ENCODE measurements at places on chromosomes 7 and 10.

GRCh38 chr10:27470885-27471284 is 33.2 kb upstream of the RAB18 start:
- no peak for DNase-seq

GRCh38 chr10:132876131-132876860 is 66.1 kb downstream of the CFAP46 start:
- no peak for DNase-seq

DNA sequence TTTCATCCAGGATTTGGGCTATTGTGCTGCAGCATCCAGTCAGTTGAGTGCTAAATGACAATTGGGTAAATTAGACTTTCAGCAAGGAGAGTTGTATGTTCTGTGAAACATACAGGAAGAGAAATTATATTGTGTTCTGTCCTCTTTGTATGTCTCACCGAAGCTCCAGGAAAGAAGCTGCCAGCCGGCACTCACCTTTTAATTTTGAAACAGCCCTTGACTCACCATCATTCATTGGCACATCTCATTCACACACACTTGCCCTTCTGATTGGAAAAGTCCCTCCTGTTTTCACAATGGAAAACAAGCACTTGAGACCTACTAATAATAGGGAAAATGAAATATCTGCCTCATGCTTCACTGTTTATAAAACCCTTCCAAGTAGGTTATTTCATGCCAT is 495.6 kb downstream of the RPS24 start:
- no peak for DNase-seq

DNA sequence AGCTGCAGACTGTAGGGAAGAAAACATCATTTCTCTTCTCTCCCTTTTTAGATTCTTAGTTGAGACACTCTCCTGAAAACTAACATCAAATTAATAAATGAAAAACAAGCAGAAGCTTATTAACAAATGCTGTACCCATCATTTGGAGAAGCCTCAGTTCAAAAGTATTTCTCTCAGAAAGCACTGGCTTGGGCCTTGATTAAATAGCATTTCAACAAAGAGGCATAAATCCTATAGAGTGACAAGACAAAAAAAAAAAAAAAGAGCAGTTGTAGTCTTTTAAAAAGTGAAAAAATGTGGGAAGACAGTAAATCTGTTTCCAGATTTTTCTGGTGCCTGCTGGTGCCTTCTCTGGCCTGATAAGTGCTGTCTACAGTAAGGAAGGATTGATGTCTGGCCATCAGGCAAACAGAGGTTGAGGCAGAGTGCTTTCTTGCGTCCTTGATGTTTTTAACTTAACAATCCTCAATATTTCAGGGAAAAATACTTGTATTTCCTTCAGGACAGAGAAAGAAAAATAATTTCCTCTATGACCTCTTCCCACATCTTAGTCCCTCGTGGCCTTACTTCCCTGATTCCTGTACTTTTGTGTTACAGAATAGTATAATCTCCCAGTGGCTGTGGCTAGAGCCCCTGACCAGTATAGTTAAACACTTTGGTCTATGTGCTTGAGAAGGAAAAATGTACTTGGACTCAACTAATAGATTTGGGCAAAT is 300.5 kb downstream of the HGF start:
- DNase-seq: no peak

DNA sequence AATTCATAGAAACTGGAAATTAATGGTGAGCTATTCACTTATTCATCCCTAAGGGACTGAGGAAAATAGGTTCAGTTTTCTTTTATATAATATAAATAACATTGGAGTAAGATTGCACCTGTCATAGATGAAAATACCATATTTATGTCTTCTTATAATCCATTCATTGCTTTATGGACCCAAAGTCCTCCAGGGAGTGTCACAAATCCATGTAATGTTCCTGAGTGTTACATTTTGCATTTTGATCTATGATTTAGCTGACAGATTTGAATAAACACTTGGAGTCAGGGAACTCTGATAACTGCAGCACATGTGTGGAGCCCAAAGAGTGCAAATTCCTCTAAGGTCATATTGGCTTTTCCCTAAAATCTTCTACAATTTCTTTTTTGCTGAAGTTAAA is 484.3 kb downstream of the MDFIC start:
- DNase-seq: no peak

- no peak for DNase-seq
Observed at GRCh38 chr7:126362746-126363145, 890.0 kb downstream of the GRM8 start.

- no peak for DNase-seq
Observed at GRCh38 chr10:125264757-125265578, 104.6 kb upstream of the CTBP2 start.

DNA sequence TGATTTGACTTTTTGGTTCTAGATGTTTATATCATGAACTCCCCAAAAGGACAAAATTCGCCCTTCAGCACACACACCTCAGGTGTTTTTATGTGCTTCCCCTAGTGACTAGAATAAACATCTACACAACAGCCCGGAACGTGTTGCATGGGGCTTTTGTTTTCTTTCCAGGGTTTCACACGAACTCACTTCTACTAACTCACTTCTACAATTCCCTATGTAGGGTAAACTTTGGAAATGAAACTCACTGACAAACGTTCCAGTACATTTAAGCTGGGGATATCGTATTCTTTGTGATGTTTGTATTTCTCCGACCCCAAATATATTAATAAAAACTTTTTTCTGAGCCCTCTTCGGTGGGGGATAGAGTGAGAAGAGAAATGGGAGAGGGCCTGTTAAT is 1.4 kb downstream of the TRA2A start:
- DNase-seq: no peak

DNA sequence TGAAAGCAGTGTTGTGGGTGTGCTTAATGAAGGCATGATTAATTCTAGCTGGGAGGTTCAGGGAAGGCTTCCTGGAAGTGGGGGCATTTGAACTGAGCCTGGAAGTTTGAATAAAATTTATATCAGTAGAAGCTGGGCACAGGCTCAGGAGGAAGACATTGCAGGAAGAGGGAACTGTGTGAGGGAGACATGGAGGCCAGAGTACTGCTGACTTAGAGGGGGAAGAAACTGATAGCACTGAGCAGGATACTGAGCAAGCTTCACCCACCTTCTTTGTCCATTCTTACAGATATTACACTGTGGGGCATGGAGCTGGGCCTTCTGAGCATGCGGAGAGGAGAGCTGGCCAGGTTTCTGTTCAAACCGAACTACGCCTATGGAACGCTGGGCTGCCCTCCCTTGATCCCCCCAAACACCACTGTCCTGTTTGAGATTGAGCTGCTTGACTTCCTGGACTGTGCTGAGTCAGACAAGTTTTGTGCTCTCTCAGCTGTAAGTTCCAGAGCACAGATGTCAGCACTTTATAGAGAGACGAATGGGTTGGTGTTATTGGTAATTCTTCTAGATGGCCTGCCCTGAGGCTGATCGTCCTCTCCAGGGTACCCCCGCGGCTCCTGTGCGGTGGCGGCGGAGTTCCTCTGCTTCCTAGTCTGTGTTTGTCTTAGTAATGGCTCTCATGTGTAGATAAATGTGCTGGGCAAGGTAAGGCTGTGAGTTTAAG is 2.1 kb downstream of the FKBP6 start:
- no peak for DNase-seq

DNA sequence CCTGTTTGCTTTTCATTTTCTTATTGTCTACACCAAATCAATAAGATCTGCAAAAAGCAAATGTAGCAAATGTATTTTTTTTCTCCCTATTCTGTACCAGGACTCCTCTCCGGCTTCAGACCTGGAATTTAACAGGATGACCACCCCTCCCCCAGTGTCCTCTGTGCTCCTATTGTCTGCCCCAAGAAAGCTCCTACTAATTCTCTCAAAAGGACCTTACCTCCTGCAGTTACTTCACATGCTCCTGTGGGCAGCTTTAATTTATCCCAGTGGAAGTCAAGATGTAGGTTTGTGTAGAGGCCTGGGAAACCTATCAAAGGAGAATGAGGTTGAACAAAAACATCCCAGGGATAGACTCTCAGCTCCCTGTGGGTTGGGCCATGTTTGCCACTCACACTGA is 31.3 kb downstream of the PLXNA4 start:
- no peak for DNase-seq

DNA sequence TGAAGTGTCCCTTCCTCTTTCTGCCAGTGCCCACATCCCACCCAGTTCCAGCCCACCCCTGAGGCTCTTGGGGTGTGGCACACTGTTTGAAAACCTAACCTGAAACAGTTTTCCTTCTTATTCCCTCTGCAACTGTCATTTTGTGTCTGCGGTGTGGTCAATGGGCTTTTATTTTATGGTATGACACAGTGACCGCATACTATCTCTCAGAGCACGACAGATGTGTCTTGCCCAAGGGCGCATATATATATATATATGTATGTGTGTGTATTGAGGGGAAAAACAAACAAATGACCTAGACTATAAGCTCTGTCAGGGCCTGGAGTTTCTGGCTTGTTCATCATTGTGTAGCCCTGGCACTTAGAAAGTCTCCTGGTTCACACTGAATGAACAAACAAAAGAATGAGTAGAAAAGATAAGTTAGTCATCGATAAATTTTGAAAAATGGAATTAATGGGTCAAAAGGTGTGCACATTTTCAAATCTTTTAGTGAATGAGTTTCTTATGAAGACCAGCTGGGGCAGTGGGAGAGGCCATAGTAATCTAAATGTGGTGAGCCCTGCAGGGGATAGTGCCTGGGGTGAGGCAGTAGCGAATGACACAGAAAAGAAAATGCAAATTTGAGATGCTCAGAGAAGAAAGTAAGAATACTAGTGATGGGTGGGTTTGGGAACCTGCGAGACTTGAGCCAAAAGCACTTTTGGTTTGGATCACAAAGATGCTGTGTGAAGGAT is 198.4 kb downstream of the SNX10 start:
- DNase-seq: no peak

GRCh38 chr10:3740157-3740871 is 44.7 kb downstream of the KLF6 start:
- no peak for DNase-seq

DNA sequence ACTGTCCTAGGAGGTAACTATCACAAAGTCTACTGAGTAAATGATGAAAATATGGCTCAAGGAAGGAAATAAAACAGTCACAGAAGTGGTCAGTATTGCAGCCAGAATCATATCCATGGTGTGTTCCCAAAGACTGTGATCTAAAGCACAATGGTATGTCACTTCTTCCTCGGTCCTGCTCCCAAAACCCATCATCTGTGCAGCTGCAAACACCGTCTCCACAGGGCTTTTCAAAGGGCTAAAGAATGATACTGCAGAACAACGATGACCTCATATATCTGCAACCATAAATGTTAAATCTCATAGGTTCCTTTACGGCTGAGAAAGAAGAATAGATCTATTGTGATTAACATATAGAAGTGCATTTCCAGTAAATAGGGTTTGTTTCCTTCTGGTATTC is 465.0 kb downstream of the GRID1 start:
- no peak for DNase-seq

DNA sequence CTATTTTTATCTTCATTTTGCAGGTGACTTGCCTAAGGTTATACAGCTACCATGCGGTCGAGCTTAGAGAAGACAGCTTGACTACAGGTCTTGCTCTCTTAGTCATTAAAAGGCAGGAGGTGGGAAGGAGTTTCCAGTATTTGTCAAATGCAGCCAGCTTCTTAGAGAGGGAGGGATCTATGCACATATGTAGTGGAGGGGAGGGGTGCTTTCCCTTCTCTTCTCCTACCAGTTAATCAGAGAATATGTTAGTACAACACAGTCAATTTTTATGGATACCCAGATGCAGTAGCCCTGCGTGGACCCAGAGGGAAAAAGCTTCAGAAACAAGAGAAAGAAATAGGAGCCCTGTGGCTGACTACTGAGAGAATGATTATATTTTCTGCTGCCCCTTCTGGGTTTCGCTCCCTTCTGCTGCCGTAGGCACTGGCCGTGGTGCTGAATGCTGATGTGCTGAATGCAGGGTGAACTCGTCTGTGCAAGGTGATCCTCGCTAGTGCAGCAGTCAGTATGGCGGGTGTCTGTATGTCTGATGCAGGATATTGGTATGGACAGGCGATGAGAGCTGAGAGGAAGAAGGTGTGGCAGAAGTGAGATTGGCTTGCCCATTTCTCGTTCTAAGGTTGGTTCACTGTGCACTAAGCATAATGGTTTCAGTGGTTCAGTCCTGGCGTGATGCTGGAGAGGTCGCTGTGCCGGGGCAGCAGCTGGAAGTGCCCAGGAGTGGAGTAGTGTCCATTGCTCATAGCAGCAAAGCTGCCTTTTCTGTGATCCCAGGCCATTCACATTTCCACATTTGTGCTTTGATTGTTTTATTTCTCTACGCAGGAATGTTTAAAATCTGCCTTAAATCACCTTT is 189.2 kb upstream of the PODXL start:
- DNase-seq: no peak

DNA sequence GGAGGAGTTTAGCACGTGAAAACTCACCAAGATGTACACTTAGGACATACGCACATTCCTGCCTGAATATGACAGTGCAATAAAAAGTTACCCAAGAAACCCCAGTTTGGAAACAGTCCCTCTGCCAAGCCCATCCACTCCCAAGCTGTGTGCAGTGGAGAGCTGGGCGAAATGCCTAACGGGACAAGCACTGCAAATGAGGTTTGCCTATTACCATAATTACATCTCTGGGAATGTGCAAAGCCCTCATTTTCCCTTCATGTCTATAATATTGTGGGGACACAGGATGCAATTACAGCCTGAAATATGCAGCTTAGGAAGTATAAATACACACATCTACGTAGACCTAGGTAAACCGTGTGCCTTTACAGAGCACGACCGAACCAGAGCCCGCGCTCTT is 117.5 kb downstream of the PLXNA4 start:
- no peak for DNase-seq

DNA sequence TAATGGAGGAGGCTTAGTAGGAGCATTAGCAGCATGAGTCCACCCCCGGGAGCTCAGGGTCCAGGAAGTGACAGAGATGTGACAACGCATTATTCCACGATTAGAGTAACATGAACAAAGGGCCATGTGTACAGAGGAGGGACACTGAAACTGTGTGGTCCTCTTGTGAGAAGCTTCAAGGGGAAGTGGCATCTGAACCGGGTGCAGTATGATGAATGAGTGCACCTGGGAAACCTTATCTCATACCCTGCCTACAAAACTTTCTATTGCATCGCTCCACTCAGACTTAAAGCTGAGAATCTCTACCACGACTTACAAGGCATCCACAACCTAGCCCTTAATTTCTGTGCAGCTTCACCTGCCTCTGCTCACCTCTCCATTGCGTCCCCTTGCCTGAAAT is 115.3 kb upstream of the AMPH start:
- DNase-seq: no peak

DNA sequence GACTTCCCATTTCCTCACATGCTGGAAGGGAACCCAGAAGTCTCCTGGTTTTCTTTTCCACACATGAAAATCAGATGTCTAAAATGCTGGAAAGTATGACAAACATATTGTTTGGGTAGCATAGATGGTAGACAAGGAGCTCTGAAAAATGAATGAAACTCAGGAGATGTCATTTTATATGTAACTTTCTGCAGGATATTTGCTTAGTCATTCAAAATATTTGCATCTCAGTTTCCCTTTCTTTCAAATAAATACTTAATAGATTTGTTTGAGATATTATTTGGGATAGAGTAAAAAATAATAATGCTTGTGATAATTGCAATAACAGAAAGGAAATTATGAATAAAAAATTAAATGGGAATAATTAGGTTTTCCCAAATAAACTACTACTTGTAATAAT is 298.9 kb upstream of the ADARB2 start:
- DNase-seq: no peak
